ENCODE measurements at places on chromosomes 6 and 20. TPM values are rescaled to one million over a fixed set of nuclear protein-coding genes. Genes with fewer than 3 reads are reported as not detected.

Gene RIPOR3
- total RNA-seq, result 0.06 TPM

Gene BANF2
- total RNA-seq, result not detected

Gene NINL
- 13.9 TPM for total RNA-seq

Gene TUBB
- 900 TPM for total RNA-seq

Gene CD93
- total RNA-seq, result not detected

Gene ELMO2
- 17.8 TPM for total RNA-seq

Gene NNAT
- not detected for total RNA-seq

Gene GABRR1
- total RNA-seq, result not detected

Gene SPTLC3
- total RNA-seq, result not detected

Gene BFSP1
- total RNA-seq, result 6.0 TPM

Gene FGD2
- total RNA-seq, result not detected

Gene STMND1
- not detected for total RNA-seq

Gene SRXN1
- 333 TPM for total RNA-seq

Gene EPPIN
- not detected for total RNA-seq

Gene ZNF391
- total RNA-seq, result 0.36 TPM

Gene BEND6
- 0.88 TPM for total RNA-seq

Gene GNMT
- not detected for total RNA-seq

Gene WFDC10B
- total RNA-seq, result not detected

Gene CFB
- total RNA-seq, result 3.3 TPM

Gene CCDC170
- total RNA-seq, result 0.14 TPM

Gene KIF13A
- 20.1 TPM for total RNA-seq

Gene TBX18
- total RNA-seq, result 17.2 TPM

Gene LRRN4
- total RNA-seq, result not detected

Gene LAMA5
- total RNA-seq, result 408 TPM

Gene KCNK15
- 0.96 TPM for total RNA-seq

Gene TMEM74B
- total RNA-seq, result 3.1 TPM

All from A549 treated with RU486 at 1 μM for 4 hours (cell line).